Dorsolateral prefrontal cortex (tissue), 122 donors: ENCODE measurements at places on chromosomes 1 and 21. TPM values are rescaled to one million over a fixed set of nuclear protein-coding genes. Genes with fewer than 3 reads are reported as not detected.

DNA sequence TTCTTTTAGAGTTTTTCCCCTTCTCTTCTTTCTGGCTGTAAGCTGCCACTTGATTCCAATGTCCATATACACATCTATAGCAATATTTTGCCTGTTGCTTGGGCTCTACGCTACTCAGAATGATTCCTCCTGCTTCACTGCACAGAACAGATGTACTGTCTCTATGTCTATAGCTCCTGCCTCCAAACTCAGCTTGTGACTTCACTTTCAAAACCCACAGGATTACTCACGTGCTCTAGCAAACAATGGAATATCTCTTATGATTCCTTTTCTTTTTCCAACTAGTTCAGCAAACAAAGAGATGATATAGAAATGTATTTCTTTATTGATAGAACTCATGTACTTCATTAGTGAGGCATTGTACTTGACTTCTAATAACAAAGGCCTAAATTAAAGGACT is 80.5 kb upstream of the SOX13 start:
- DNase-seq, result no peak

The SPRR1B gene
- total RNA-seq, result not detected

- DNase-seq, result no peak
These were observed 270.4 kb downstream of the KCNJ6 start for GRCh38 chr21:37645848-37646247.

The FAM167B gene
- not detected for total RNA-seq

DNA sequence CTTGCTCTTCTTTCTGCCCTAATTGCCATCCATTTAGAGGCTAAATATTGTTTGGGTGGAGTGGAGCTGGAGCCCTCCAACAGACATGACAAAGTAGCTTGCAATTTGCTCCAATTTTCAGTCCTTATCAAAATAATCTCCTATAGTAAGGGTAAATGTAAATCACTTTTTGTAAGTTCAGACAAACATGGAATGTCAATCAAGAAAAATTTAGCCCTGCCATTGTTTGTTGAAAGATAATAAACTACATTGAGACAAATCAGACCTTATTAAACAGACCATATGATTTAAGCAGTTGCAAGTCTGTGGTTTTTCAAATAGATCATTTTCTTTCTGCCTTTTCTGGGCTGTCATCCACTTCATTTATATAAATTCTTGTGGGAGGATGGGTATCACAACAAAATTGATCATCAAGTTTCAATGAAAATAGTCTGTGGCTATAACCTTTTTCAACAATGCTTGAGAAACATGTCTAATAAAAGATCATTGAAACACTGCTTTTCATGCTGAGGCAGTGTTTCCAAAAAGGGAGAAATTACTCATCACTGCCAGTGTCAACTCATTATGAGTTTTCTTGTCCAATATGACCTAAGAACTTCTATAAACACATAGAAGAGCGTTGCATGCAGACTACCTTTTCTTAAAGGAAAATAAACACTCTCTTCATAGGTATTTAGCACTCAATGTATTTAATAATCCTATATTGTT is 1152.0 kb upstream of the B3GALT2 start:
- no peak for DNase-seq

DNA sequence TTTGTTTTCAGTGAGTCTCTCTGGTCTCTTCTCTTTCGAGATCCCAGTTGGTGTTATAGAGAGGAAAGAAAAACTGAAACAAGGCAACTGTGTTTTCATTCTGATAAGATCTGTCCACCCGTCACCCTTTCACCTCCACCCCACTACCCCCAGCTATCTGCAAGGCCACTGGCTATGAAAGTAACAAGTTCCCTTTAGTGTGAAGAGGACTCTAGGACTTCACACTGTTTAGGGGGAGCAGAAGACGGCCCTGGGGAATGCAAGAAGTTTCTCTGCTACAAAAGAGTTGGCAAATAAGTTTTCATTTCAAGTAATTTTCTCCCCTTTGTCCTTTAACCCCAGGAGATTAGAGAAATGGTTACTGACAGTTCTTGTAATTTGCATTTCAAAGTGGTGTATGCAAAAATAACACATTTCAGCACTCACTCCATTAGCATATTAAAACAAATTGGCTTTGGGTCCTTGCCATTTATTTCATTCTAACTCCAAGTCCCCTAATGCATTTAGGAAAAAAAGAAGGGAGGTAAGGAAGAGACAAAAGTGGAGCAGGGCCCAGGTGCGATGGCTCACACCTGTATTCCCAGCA is 79.6 kb upstream of the PPM1J start:
- DNase-seq, result no peak

The CASP9 gene
- 26.9 TPM for total RNA-seq

The LRRIQ3 gene
- total RNA-seq, result 0.51 TPM

DNA sequence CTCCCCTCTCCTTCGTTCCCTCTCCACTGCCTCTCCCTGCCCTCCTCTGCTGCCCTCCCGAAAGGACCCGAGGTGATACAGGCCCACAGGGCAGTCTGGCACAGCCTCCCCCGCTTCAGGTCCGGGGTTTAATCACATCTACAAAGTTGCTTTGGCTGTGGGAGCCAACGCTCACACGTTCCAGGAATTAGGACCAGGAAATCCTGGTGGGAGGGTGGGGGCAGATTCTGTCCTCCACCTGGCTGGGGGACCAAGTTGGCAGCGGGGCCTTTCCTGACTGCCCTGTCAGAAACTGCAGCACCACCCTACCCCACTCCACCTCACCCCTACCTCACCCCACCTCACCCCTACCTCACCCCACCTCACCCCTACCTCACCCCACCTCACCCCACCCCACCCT is 95.1 kb downstream of the WDR4 start:
- DNase-seq, result no peak

DNA sequence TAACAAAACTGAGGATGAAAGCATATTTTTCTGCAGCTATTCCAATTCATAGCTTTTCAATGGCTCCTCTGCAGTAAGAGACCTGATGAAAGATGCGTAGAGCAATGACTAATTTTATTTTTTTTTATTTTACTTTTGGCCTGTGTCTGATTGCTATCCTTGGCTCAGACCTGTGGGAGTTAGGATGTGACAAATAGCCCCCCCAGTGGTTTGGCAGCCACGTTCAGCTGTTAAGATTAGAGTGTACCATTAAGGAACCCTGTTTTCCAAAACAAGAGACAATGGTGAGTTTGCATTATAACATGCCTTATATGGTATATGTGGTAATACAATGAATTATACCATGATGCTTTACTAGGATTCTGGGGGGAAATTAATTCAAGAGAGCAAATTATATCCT is 264.7 kb downstream of the CACNA1E start:
- no peak for DNase-seq

DNA sequence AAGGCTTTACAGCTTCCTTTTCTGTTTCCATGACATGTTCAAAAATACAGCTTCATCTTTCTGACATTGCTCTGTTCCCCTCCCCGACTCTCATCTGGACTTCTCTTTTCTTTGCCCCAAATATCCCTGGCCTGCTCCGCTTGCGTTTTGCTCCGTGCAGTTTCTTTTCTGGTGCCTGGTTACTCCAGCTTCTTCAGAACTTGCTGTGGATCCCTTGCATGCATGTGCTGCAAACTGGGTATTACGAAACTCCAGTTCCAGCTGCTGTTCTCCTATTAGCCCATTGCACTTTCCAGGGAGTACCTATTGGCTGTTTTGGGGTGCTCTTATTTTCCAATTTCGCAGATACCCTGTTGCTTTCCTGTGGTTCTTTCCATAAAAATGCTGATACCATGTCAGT is 9.9 kb upstream of the NDC1 start:
- DNase-seq, result no peak

DNA sequence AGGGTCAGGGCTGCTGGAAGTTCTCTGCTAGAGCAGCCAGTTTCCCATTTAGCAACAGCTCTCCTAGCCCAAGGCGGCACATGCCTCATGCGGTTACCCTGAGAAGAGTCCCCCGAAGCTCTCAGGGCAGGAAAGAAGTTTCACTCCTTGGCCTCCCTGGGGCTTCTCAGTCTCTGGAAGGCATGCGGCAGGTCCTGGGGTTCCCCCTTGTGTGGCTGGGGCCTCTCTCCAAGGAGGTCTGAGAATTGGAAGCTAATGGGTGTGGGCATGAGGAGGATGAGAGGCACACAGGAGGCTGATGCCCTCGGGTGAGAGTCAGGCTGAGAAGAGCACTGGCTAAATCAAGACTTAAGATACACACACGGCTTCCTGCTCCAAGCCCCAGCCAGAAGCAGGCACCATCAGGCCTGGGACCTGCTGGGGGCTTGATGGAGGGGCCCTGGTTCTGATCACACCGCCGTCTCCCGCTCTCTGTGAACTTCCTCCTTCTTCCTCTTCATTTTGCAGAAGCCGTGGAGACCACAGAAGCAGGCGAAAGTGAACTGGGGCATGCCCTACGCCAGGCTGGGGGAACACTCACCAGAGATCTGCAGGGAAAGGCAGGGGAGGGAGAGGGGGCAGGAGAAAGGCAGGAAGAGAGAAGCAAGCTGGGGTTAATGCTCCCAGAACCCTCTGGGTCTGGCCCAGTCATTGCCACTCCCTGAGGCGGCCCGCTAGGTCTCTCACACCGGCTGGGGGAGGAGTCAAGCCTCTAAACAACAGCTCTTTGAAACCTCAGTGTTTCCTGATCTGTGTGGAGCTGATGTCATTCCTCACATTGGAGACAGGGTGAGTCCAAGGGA is 15.1 kb downstream of the BLACAT1 start:
- DNase-seq, result peak; percentile 55

The KIRREL1 gene
- 3.3 TPM for total RNA-seq

- no peak for DNase-seq
These were observed 378.5 kb downstream of the SMYD3 start for GRCh38 chr1:246128494-246129069.

DNA sequence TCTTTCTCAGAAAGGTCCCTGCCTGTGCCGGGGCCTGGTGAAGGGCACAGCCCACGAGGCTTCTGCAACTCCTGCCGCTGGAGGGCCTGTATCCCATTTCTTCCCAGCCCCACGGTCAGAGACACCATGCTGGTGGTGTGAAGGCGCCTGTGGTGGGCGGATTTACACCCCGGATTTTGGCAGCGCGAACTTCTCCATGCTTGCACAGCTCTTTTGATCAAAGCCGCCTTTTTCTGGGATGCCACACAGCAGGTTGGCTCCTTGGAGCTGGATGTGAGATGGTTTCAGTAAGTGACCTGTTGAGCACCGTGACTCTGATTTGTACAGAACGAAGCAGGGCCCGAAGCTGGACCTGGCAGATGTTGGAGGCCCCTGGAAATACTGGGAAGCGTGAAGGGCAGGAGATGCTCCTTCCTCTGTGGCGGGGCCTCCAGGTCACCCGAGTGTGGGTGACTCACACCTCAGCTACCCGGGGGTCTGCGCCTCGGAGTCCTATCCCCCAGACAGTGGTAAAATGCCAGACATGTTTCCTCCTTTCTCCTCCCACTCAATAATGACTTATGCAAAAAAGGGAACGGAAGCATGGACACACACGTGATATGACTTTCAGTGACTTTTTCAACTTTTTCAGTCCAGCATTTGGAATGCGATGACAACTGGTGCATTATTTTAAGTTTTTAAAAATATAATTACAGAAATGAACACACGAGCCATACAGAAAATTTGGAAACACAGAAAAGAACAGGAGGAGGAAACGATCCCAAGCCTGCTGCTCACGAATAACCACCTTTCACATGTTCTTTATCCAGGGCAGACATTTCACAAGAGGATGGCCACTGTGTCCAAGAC is 9.0 kb downstream of the UMODL1 start:
- DNase-seq, result no peak

The RGS1 gene
- total RNA-seq, result 4.7 TPM

- DNase-seq, result no peak
These were observed 26.6 kb downstream of the TENT5C start for GRCh38 chr1:117632269-117633067.

DNA sequence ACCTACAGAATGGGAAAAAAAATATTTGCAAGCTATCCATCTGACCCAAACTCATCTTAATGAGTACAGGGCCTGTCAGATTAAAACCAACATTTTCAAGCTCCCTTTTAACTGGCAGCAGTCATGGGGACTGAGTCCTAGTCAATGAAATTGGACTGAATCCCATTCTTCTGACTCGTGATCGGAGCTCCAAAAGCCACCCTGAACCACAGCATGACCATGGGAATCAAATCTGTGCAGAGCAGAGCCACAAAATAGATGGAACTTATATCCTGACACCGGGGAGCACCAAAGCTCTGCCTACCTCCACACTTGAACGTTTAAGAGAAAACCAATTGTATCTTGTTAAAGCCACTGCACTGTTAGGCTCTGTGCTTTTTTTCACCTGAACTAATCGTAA is 5.0 kb upstream of the RWDD3 start:
- DNase-seq, result no peak

The VHLL gene
- not detected for total RNA-seq

DNA sequence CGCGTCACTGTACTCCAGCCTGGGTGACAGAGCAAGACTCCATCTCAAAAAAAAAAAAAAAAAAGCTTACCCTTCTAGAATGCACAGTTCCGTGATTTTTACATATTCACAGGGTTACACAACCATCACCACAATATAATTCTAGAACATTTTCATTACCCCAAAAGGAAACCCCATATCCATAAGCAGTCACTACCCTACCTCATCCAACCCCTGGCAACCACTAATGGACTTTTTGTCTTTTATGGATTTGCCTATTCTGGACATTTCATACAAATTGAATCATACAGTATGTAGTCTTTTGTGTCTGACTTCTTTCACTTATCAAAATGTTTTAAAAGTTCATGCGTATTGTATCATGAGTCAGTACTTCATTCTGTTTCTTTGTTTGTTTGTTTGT is 22.8 kb downstream of the SYF2 start:
- no peak for DNase-seq

DNA sequence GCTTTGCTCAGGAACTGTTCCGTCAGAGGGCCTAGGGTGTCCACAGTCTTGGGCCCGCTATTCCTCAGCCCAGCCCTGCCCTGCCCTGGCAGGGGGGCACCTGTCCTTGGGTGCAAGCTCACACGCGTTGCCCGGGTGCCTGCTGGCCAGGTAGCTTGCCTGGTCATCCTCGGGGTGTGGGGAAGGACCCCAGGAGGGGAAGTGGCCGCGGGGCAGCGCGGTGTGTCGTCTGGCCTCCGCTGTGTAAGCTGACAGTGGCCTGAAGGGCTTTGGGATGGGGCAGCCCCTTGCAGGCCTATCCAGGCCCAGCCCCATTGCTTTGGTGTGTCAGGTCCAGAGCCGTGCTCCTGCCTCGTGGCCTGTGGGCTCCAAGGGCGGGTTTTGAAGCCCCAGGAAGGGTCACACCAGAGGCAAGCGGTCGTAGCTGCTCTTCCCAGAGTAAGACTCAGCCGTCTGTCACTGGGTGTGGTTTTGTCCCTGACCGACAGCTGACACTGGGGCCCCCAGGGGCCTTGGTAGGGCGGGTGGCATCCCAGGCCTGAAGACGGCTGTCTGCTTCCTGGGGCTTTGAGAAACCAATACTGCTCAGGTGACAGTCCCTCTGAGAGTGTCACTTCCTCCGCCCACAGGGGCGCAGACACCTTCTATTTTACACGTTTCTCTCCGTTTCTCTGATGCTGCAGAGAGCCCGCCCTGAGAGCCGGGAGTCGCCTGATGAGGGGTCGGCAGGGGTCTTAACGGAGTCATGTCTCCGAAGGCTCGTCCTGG is 72.1 kb downstream of the SKI start:
- DNase-seq, result no peak

The SLC9C2 gene
- 0.61 TPM for total RNA-seq

The SSU72 gene
- total RNA-seq, result 102 TPM

The IQCC gene
- total RNA-seq, result 3.8 TPM

The PYGO2 gene
- 33.2 TPM for total RNA-seq
